ENCODE measurements at places on chromosomes 3 and 15. TPM values are rescaled to one million over a fixed set of nuclear protein-coding genes. Genes with fewer than 3 reads are reported as not detected.

ILDR1 gene
- total RNA-seq: not detected

LYSMD2 gene
- 19.3 TPM for total RNA-seq

GP9 gene
- total RNA-seq: not detected

SLC12A1 gene
- total RNA-seq: not detected

MORC1 gene
- total RNA-seq: 0.11 TPM

ANKRD34C gene
- total RNA-seq: 0.29 TPM

MYL3 gene
- total RNA-seq: not detected

FRMD5 gene
- total RNA-seq: 28.1 TPM

SST gene
- total RNA-seq: not detected

GOLGA8M gene
- total RNA-seq: not detected

C3orf85 gene
- total RNA-seq: not detected

CLDN18 gene
- total RNA-seq: not detected

SOX14 gene
- not detected for total RNA-seq

P2RY12 gene
- total RNA-seq: not detected

PP2D1 gene
- not detected for total RNA-seq

ROBO1 gene
- total RNA-seq: 14.2 TPM

GOLGA8G gene
- not detected for total RNA-seq

UACA gene
- total RNA-seq: 38.9 TPM
